ENCODE measurements at places on chromosomes 5 and 9.

DNA sequence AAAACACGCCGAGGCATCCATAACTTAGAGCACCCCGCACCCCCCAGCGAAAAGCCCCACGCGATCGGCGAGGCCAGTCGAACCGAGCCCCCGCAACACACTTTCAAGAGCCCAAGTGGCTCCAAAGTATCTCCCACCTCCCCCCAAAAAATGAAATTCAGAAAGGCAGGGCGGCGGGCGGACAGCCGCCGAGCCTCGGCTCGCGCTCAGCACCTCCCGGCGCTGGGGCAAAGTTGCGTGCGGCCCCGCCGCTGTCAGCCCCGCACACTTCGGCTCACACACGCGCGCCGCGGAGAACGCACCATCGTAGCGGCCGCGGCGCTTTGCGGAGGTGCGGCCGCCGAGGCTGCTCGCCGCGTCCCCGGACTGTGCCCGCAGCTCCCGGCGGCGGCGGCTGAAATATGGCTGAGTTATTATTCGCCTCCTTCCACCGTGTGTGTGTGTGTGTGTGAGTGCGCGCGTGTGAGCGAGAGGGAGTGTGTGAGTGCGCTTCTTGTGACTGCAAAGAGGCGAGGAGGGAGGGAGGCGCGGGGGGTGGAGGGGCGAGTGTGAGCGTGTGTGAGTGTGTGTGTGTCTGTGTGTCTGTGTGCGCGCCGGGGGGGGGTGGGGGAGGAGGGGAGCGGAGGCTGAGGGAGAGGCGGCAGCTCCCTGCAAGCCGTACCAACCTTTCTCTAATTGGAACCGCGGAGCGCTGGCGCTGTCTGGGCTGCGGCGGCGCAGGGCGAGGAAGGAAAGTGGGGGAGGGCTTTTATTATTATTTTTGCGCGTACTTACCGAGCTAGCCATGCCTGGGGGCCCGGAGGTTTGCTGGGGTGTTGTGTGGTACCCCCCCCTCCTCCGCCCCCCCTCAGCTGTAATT lies 599 bp downstream of the MLLT3 start:
- DNase-seq: peak; percentile 55

DNA sequence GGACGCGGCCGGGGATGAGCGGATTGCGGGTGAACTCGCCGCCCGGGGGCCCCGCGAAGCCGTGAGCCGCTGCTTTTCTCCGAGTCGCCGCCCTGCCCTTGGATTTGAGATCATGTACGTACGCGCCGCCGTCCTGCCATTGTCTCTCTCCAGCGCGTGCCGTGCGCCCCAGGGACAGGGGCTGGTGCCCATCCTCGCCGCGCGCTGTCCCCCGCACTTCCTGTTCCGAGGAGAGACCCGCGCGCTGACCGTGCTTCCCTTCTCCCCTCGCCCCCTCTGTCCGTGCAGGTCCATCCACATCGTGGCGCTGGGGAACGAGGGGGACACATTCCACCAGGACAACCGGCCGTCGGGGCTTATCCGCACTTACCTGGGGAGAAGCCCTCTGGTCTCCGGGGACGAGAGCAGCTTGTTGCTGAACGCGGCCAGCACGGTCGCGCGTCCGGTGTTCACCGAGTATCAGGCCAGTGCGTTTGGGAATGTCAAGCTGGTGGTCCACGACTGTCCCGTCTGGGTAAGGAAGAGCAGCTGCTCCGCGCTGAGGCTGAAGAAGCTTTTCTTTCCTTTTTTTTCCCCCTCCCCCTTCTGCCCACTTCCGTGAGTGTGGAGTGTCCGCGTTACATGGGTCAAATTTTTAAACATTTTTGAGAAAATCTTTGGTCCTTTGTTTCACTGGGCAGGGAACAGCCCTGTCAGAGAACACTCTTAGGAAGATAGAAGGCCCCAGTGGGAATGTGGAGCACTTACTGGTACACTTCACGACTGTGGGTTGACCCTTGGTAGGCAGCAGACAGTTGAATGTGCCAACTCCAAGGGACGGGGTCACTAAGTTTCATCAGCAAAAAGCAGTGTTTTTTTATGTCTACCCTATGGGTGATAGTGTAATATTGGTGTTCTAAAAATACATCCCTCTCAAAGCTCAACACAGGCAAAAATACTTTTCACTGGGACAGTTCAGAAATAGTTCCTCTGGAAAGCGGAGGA lies 727 bp downstream of the RHOBTB3 start:
- no peak for DNase-seq

DNA sequence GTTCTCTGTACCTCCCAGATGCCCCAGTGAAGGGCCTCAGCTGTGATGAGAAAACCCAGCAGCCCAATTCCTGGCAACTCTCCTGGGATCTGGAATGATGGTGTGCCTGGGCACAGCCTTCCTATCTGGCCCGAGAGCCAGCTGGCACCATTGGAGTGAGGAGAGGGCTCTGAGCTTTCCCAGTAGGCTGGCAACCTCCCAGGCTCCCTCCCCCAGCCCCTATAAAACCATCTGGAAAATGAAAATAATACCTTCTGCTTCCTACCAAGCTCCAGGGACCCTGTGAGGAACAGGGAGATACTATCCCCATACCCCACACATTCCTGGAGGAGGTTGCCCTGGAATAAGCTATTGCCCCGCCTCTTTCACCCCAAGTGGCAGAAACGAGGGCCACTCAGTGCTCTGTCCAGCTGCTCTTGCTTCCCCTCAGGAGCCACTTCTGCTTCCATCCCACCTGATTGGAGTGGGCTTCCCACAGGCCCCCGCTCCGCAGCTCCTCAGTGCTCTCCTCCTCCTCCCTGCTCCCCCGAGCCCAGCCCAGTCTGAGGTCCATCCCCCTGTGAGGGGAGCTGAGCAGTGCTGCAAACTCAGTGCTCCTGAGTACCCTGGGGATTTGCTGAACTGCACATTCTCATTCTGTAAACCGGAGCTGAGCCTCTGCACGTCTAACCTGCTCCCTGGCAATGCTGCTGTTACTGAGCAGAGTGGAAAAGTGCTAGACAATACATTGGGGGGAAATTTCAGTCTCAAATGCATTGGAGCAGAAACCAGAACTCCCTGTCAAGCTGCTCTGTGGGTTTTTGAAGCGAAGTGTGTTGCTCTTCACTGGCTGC lies 74.7 kb downstream of the THBS4 start:
- DNase-seq: no peak

GRCh38 chr5:166648736-166649135 lies 1642.7 kb upstream of the WWC1 start:
- no peak for DNase-seq

DNA sequence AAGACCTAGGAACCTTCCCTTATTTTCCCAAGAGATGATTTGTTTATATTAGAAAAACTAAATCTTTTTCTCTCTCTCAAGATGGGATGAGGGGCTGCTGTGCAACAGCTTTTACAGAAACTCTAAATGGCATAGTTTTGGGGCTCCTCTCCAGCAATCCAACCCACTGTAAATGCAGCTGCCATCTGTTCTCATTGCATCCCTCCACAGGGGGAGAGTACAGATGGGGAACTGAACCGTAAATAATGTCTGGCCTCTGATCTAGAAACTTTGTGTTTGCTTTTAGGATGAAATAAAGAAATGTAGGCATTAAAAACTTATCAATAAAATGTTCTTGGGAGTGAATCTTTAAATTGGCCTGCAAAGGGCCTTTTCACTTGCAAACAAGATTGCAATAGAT lies 291.4 kb downstream of the MCTP1 start:
- DNase-seq: no peak

GRCh38 chr5:135966165-135966564 lies 11.4 kb upstream of the LECT2 start:
- no peak for DNase-seq

- DNase-seq: no peak
Measured at GRCh38 chr5:172690258-172691075, 49.4 kb downstream of the NEURL1B start.

DNA sequence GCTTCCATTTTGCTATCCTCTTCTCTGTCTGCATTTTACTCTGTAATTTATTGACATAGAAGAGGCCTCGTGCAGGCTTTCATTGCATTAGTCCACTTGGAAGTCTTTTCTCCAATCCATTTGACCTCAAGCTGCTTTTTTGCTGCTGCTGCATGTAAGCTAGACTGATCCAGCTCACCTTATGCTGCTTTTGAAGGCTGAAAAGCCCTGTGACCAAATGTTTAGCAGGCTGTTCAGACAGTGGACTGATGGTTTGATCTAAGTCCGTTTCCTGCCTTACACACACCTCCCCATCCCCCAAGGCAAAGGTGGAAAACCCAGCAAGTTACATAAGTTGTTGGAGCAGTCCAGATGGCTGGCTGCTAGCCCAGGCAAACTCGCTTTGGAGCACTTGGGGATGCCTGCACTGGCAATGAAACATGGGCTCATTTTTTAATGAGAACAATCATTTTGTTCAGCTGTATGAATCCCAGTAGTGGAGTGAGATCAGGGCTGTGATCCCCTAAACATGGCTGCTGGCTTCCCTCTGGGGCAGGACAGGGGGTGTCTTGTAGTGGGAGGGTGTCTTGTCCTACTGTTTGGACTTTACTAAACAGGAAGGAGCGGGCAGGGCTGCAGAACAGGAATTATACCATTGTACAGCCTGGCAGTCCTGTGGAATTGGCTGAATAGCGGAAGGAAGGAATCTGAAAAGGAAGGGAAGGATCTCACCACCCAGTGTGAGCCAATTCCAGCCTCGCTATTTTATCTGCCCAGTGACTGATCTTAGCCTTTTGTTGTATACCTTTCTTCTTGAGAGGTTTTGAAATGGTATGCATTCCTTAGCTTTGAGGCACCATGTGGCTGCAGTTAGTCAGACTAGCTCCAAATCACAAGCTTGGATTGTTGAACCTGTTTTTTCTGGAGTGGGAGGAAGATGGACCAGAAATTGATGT lies 212.0 kb downstream of the ARHGAP26 start:
- no peak for DNase-seq

DNA sequence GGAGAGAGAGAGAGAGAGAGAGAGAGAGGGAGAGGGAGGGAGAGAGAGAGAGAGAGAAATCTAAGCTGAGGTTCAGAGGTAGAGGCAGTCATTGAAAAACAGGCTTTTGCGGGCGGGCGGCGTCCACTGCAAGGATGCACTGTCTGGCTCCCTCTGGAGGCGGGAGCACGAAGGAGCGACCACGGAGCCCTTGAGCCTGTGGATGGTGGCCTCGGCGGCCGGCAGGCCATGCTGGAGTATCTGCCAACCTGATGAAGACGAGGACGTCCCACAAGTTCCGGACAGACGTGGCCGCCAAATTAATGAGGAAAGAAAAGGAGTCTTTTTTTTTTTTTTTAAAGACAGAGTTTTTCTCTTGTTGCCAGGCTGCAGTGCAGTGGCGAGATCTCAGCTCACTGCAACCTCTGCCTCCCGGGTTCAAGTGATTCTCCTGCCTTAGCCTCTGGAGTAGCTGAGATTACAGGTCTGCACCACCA lies 2.2 kb upstream of the CCDC125 start:
- DNase-seq: peak; percentile 74

DNA sequence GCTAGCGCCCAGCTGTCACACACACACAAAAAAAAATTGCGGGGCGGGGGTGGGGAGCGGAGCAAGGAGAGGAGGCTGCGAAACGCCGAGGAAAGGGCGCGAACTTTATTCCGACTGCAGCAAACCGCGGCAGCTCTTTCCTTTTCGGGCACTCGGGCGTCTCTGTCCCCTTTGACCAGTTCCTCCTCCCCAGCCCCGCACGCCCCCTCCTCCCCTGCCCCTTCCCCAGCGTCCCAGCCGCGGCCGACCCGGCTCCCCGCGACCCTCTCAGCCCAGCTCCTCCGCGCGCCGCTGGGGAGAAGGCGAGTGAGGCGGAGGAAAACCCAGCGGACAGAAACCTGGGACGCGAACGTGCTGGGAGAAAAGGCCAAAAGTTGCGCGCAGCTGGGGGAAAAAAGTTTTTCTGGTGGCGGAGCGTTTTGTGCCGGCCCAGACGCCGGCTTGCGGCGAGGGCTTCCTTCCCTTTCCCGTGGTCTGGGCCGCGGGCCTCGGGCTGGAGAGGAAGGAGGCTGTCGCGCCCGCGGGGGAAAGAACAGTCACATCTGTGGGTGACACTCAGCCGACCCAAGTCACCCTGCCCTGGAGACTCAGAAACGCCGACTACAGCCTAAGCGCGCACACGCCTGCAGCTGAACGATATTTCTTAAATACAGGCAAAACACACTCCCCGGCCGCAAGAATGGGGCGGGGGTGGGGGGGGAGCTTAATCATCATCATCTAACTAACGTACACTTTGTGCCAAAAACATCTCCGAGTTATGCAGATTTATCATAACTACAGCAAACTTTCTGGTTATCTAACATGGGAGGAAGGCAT lies 1.1 kb upstream of the BNC2 start:
- DNase-seq: no peak

DNA sequence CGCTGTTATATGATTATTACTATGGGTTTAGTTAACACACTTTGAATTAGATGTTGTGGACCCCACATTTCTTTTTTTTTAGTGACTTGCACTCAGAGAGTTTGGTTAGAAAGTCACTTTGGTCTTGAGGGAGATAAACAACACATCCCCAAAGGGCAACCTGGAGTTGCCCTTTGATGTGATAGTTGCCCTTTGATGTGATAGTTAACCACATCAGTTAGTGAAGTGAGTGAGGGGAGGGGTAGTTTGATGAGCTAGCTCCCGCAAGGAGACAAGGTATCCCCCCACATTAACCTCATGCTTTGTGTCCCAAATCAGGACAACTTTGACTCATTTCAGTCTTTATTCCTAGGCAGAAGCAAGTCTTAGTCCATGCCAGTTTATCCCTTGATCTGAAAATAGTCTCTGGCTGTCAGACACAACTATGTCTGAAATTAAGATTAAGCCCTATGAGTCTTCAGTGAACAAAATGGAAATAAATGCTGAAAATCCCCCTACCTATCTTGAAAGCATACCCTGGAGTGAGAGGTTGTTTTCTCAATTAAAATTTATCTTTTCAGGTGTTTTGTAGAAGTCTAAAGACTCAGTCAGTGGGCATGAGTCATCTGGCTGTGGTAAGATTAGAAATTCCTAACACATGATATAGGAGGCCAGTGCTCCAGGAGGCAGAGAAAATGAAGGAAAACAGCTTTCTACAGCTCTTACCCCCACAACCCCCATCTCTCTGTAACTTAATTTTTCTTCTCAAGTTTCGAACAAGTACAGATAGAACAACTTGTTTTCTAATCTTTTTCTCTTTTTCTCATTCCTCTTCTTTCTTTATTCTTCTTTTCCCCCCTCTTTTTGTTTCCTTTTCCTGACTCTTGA lies 208.9 kb upstream of the DMRTA1 start:
- DNase-seq: no peak

DNA sequence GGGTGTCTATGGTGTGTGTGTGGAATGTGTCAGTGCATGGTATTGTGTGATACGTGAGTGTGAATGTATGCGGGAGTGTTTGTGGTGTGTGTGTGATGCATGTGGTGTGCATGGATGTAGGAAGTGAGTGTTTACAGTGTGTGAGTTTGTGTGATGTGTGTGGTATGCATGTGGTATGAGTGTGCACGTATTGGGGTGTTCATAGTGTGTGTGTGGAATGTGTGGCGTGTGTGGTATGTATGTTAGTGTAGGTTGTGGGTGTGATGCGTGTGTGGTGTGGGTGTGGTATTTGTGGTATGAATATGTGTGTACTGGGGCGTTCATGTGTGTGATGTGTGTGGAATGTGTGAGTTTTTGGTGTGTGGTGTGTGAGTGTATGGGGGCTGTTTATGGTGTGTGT lies 40.1 kb upstream of the BICD2 start:
- no peak for DNase-seq

DNA sequence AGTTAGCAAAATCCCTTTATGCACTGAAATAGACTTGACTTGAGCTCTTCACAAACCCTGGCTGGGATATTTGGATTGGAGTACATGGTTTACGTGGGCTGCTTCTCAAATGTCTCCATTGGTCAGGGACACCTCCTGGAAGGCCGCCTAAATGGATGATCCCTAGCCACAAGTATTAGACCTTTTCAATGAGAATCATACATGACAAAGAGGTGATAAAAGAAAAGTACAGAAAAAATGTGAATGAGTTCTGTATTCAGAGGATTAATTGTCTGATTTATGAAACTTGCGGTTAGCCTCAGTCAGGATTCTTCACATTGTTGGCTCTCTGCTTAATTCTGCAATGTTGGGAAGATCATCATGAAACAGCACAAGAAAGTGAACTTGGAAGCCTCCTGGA lies 752.8 kb upstream of the ADAMTS16 start:
- DNase-seq: no peak
